Right lobe of liver (tissue), 6 donors: ENCODE measurements at places on chromosomes 11 and 22. TPM values are rescaled to one million over a fixed set of nuclear protein-coding genes. Genes with fewer than 3 reads are reported as not detected.

The OR52I2 gene
- total RNA-seq: not detected

The TEX12 gene
- not detected for total RNA-seq

DNA sequence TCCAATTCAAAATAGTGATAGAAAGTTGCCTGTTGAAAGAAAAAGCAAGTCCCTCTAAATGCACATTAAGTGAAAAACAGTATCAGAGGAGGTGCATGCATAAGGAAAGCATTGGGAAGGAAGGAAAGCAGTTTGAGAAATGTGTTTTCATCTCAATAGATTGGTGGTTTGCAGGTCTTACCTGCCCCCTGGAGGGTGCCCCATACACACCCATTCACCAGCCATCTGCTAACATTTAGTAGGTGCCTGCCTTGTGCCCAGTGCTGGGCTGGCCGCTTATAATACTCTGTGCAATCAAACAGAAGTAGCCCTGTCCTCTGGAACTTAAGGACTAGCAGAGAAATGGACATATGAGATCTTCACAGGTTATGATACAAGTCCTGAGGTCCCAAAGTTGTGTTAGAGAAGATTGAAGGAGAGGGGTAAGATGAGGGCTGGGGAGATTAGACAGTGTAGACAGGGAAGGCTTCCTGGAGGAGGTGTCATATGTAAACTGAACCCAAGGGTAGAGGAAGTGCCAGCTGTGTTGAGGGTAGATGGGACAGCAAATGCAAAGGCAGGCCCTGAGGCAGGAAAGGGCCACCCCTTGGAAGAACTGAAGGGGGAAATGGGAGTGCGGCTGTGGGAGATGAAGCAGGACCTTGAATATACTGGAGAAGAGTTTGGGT is 184.2 kb downstream of the MN1 start:
- H3K4me1 ChIP-seq: no peaks in the 10 kb centered on the region
- H3K4me3 ChIP-seq: no peak overlapping the region
- no peak for DNase-seq
- no peaks in the 10 kb centered on the region for H3K36me3 ChIP-seq

DNA sequence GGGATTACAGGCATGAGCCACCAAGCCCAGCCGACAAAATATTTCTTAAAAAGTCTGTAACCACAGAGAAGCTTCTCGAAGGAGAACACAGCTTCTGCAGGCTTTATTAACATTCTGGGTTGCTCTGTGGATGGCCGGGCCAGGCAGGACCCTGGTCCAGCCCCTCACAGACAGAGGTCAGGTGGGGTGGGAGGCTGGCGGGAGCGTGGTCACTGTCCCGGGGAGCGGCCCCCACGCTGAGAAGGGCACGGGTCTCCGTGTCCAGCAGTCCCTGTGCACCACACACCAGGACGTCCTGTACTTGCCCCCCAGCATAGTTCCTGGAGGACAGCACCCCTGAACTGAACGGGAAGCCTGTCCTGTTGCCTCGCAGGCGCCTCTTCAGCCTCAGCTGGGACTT is 19.4 kb downstream of the DRD4 start:
- DNase-seq: no peak
- no peak overlapping the region for H3K27ac ChIP-seq
- no peaks in the 10 kb centered on the region for H3K36me3 ChIP-seq
- H3K27me3 ChIP-seq: no peaks in the 10 kb centered on the region
- no peaks in the 10 kb centered on the region for H3K4me1 ChIP-seq
- no peak overlapping the region for H3K4me3 ChIP-seq

DNA sequence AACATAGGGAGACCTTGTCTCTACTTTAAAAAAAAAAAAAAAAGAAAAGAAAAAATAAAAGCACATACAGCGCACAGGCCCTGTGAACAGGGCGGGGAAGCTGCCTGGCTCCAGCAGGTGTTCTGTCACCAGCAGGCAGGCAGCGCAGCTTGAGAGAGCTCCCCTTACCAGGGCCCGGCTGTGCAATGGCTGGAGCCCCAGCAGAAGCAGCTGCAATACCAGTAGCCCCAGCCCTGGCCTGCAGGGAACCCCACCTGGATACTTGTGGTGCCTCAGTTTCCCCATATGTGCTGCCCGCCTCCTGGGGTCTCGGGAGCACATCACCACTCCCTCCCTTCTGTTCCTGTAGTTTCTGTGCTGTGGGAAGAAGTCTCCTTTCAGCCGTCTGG is 12.3 kb downstream of the TSPAN32 start:
- H3K4me3 ChIP-seq: no peak overlapping the region
- no peaks in the 10 kb centered on the region for H3K27me3 ChIP-seq
- no peaks in the 10 kb centered on the region for H3K36me3 ChIP-seq
- H3K27ac ChIP-seq: peak overlapping the region; percentile 19
- peaks cover 7% of the 10 kb centered on the region for H3K4me1 ChIP-seq
